ENCODE measurements at places on chromosomes 6 and 20.

GRCh38 chr6:45614488-45615285 is 237.0 kb upstream of the SUPT3H start:
- no peak for DNase-seq

DNA sequence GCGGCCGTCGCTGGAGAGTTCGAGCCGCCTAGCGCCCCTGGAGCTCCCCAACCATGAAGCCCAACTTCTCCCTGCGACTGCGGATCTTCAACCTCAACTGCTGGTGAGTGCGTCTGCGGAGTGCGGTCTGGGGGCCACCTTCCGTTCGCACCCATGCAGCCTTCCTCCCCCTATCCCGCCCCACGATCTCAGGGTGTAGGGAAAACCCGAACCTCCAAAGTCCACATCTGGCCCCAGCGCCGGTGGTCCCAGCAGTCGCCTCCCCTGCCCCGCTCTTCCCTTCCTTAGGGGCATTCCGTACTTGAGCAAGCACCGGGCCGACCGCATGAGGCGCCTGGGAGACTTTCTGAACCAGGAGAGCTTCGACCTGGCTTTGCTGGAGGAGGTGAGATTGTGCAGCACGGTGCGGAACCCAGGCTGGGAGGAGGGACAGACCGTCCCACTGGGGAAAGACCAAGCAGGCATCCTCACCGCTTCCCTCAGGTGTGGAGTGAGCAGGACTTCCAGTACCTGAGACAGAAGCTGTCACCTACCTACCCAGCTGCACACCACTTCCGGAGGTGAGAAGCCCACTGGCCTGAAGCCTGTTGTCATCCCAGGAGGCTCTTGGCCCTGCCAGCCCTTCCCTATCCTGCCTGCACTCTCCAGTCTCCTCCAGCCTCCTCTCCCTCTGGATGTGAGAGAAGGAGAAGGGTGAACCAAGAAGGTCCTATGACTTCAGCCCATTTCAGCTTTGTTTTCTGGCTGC is 719 bp downstream of the SMPD2 start:
- DNase-seq: peak; percentile 45

- DNase-seq: no peak
Measured at GRCh38 chr20:19944772-19945459, 72.2 kb upstream of the NAA20 start.

- no peak for DNase-seq
Measured at GRCh38 chr6:35719830-35720733, 16.8 kb upstream of the ARMC12 start.

GRCh38 chr6:6224933-6225486 is 95.5 kb downstream of the F13A1 start:
- DNase-seq: no peak

GRCh38 chr20:34179637-34180360 is 61.4 kb upstream of the ASIP start:
- DNase-seq: no peak

- DNase-seq: no peak
Measured at GRCh38 chr6:63347599-63347998, 27.8 kb upstream of the LGSN start.

- peak; percentile 5 for DNase-seq
Measured at GRCh38 chr20:63058696-63059335, 52.1 kb upstream of the BHLHE23 start.

- DNase-seq: no peak
Measured at GRCh38 chr6:144500892-144501291, 215.8 kb downstream of the UTRN start.

DNA sequence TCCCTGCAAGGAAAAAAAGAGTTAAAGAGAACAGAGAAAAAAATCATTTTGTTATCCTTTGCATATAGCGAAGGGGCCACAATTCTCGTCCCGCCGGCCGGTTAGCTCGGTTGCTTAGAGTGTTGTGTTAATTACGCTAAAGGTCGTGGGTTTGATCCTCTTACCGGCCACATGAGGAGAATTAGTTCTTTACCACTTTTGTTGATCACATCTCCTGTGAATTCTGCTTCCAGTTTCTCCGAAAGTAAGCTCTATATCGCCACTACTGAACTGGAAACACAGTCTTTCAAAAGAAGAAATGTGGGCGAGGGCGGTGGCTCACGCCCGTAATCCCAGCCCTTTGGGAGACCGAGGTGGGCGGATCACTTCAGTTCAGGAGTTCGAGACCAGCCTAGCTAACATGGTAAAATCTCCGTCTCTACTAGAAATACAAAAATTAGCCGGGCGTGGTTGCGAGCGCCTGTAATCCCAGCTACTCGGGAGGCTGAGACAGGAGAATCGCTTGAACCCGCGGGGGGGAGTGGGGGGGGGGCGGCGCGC is 13.4 kb downstream of the PRSS16 start:
- no peak for DNase-seq

- DNase-seq: no peak
Measured at GRCh38 chr6:7143476-7143974, 35.8 kb downstream of the RREB1 start.

GRCh38 chr6:34095136-34095505 is 50.8 kb downstream of the GRM4 start:
- DNase-seq: no peak

GRCh38 chr20:60058879-60059278 is 100.7 kb downstream of the CDH26 start:
- DNase-seq: no peak

- DNase-seq: no peak
Measured at GRCh38 chr6:55953335-55953734, 77.9 kb upstream of the BMP5 start.
